ENCODE measurements at places on chromosomes 12 and 14. TPM values are rescaled to one million over a fixed set of nuclear protein-coding genes. Genes with fewer than 3 reads are reported as not detected.

KRT82 gene
- total RNA-seq = not detected

TAPBPL gene
- 9.7 TPM for total RNA-seq

HAL gene
- 0.82 TPM for total RNA-seq

ERP27 gene
- 1.1 TPM for total RNA-seq

SLC38A4 gene
- total RNA-seq = 16.0 TPM

TC2N gene
- total RNA-seq = 30.6 TPM

OTOGL gene
- 0.72 TPM for total RNA-seq

ACOT4 gene
- total RNA-seq = 3.2 TPM

SOCS2 gene
- total RNA-seq = 95.4 TPM

OLR1 gene
- total RNA-seq = 176 TPM

GRCh38 chr12:8648576-8649205, 13.9 kb downstream of the MFAP5 start:
- no peak for DNase-seq

- no peak for DNase-seq
Measured at GRCh38 chr12:69649529-69649928, 38.8 kb upstream of the LRRC10 start.

GRCh38 chr12:53254816-53255545, 13.1 kb upstream of the ESPL1 start:
- no peak for DNase-seq

DNA sequence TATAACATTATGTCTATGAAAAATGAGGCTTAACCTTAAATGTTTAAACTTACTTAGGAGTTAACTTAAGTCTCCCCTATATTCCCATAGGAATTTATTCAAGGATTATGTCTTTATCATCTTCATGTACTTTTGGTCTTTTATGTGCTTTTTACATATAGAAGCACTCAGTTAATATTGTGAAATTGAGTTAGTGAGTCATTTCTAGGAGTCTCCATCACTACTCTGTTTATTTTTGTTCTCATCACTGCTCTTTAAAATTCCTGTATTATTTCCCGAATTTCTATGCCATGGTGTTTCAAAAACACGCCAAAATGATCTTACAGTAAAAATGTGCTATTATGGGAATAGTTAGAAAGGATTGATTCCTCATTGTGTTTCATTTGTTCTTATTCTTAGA, 31.6 kb downstream of the TBC1D15 start:
- DNase-seq = no peak

GRCh38 chr14:89990218-89990617, 34.5 kb downstream of the TDP1 start:
- no peak for DNase-seq

- no peak for DNase-seq
Measured at GRCh38 chr14:33837943-33838683, 112.8 kb downstream of the EGLN3 start.

- peak; percentile 68 for DNase-seq
Measured at GRCh38 chr14:103033681-103034096, 23.7 kb downstream of the CDC42BPB start.

DNA sequence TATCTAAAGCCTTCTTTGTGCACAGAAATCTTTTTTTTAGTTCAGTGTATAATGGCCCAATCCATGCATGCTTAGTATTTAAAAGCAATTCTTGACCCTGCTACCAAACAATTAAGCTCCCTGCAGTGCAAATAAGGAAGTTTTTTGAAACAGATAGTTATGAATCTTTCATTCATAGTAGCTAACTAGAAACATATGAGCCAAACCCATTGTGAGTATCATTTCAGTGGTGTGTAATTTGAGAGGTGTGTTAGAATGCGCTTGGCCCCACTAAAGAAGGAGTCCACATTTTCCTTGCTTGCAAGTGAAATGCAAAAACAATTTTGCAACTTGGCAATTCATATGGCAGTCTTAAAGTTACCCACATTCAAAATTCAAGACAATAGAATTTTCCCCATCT, 14.4 kb downstream of the EPS8 start:
- no peak for DNase-seq

DNA sequence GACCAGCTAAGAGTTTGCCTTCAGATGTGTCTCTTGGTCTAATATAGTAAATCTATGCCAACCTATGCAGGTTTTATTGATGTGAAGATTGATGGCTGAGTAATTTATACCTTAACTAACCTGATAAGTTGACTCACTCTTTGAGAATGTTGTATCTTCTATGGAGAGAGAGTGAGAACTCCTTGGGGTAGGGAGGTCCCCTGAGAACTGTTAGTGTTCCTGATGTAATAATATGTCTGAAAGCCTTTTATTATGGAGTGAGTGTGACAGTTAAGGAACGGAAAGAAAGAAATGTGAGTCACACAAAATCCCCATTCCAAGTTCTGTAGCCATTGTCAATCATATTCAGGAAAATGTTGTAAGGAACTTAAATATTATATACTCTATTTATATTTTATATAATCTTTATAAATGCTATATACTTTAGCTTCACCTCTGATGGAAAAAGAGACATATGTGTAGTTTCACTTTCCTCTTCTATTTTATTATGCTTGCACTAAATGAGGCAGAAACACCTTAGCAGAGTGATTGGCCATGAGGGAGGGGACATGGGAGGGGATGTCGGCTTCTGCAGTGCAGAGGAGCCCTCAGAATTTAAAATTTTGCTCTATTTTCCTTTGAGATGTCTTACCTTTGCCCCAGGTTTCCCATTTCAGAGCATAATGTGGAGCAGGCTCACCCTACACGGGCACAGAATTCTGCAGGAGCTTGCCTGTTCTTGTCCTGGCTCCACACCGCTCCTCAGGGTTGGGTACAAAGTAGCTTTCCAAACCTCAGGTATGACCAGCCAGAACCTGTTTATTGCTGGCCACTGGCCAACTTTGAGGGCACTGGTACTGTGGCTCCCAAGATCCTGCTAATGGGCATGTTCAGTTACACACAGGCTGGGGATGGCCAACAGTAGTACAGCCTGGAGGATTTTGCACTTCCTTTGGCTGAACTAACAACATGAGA, 57.7 kb downstream of the ARF6 start:
- no peak for DNase-seq

DNA sequence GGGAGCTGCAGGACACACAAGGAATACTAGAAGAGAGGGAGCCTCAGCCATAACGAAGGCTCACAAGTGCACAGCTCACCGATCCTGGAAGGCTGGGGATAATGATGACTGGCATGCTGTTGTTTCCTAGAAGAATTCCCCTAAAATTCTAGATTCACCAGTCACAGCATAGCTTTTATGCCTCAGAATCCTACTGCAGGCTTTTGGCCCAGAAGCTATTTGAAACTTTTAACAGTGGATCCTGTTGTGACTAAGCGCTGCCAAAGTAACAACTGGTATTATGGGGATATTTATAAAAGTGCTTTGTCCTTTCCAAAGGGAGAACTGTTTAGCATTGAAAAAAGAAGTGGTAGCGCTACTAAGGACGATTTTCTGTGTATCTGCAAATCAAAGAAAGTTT, 214.1 kb upstream of the PELI2 start:
- DNase-seq = no peak

DNA sequence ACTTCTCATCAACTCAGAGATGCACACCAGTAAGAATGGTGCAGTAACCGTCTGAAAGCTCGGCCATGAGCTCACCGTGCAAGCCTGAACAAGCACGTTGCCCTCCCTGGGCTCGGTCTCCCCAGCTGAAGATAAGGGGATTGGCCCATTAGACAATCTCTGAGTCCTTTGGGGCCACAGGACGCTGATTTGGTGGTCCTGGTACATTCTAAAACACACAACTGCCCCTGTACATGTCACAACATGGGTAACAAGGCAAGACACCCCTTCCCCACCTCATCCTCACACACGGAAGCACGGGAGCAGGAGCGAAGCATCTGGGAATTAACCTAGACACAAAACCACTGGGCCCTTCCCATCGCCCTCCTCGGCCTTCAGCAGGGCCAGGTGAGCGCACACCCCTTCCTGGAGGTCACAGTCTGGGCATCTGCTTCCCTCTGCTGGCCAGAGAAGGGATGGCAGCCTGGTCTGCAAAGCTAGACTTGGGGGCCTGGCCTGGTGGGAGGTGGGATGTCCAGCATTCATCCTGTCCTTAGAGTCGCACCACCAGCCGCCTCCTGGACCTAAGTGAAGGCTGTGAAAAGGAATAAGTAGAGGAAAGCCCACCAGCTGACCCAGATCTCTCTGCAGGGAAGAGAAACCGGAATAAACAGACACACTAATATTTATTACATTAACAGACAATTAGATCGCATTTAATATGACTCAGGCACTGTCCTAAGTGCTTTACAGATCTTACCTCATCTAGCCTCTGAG, 18.9 kb upstream of the SMUG1 start:
- DNase-seq = peak; percentile 91

DNA sequence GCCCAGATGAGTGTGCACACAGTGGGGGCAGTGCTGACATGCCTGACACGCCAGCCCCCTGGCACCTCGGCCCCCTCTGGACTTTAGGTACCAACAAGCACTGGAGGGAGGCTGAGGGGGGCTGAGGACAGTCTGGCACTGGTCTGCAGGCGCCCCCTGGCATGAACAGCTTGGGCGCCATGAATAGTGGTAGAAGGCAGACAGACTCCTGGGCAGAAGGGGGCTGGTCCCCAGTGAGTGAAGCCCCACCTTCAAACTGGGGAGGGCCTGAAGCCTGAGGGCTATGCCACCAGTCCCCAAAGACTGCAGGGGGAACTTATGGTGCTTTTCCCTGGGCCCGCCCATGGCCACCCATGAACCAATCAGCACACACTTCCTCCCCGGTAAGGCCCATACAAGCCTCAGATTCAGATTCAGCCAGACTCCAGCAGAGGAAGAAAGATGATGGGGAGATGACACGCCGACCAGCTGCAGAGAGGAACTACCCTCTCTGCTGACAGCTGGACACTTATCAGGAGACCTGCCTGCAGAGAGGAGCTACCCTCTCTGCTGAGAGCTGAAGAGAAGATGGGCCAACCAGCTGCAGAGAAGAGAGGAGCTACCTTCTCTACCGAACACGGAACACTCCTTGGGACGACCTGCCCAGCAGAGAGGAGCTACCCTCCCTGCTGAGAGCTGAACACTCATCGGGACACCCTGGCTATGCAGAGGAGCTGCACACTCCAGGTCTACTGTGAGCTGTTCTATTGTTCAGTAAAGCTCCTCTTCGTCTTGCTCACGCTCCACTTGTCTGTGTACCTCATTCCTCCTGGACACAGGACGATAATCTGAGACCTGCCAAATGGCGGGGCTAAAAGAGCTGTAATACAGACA, 324.5 kb downstream of the PCNX1 start:
- no peak for DNase-seq

DNA sequence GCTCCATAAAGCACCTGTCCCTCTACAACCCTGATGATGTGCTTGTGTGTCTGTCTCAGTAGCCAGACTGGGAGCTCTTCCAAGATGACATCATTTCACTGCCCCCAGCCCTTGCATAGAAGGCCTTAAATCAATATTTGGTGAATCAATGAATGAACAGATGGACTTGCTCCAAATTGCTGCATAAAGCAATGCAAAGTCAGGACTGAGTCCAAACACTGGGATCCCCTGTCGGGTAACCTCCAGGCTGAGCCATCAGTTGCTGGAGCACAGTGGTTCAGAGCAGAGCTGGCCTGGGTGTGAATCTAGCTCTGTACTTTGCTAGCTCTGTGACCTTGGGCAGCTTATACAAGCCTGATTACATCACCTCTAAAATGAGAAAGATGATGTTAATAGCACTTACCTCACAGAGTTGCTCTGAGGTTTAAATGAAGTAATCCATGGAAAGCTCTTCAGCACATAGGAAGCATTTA, 120.3 kb upstream of the VASH1 start:
- DNase-seq = no peak

DNA sequence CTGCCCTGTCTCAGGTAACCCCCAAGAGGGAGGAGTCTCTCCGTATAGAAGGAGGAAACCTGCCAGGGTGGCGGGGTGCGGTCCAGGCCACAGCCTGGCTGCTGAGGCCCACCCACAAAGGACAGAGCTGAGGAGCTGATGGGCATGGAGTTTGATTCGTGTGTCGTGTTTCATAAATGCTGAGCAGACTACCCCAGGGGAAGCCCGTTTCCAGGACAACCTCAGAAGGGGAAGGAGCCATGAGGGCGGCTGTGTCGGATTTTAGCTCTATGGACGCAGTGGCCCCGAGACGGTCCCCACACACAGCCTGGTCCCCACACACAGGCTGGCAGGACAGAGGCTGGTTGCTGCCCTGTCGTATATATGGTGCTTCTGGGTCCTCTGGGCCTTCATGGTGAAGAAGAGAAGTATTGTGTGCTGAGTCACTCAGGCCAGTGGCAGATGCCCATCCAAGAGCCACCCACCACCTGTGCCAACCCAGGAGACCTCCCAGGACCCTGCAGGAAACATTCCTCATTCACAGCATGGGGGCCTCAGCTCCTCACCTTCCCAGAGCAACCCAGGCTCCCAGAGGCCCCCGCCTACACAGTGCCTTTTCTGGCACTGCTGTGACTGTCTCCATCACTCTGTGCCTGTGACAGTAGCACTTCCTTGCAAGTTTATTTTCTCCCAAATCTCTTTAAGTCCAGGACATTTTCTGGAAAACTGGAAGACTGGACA, 63.1 kb upstream of the RIN3 start:
- DNase-seq = no peak

DNA sequence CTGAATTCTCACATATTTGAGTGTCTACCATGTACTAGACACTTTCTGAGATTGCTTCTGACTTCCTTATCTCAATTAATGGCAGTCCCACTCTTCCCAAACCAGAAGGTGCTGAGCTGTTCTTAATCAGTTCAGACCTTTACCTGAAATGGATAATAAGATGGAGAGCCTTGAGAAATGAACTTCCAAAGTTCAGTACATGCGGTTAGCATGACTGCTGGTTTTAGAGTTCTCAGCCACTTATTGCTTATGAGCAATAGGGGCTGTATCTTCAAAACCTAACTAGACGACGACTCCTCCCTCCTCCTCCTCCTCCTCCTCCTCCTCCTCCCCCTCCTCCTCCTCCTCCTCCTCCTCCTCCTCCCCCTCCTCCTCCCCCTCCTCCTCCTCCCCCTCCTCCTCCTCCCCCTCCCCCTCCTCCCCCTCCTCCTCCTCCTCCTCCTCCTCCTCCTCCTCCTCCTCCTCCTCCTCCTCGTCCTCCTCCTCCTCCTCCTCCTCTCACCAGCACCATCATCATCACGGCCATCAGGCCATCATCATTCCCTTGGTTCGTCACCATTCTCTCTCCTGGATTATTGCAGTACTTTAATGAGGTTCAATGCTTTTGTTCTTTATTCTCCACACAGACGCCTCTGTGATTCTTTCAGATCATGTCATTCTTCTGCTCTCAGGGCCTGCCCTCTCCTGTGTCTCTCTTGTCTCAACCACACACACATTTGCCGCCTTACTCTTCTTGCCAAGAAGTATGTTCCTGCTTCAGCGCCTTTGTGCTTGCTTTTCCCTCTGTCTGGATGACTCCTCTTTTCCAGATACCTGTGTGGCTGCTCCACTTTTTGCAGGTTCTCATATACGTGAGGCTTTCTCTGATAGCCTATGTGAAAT, 2.7 kb downstream of the PCNX1 start:
- DNase-seq = no peak

DNA sequence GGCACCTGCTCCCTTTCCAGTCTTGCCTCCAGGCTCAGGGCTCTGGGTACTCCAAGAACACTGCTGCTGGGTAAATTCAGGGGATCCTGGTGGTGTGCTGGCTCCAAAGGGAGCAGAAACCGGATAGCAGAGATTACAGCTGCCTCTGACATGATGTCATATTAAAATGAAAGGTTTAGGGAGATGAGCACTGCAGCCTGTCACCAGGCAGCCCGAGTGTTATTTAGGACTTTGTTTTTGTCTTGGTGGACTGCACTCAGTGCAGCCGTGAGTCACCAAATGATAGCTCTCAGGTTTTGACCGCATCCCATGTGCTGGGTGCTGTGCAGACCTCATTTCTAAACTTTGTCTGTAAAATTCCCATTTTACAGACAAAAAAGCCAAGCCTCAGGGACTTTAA, 266.0 kb upstream of the CRY1 start:
- DNase-seq = no peak

GRCh38 chr12:98852181-98852580, 207.1 kb downstream of the APAF1 start:
- DNase-seq = no peak
